ENCODE measurements at places on chromosomes 12 and 14.

GRCh38 chr14:45156067-45156466 lies 20.3 kb downstream of the FANCM start:
- H3K4me1 ChIP-seq, result no peaks in the 10 kb centered on the region
- no peak overlapping the region for H3K27ac ChIP-seq
- no peaks in the 10 kb centered on the region for H3K27me3 ChIP-seq
- H3K36me3 ChIP-seq, result peaks cover 2% of the 10 kb centered on the region
- no peak for DNase-seq

GRCh38 chr12:131473741-131474709 lies 236.9 kb upstream of the SFSWAP start:
- DNase-seq, result no peak
- no peaks in the 10 kb centered on the region for H3K4me1 ChIP-seq
- H3K27me3 ChIP-seq, result peaks cover 28% of the 10 kb centered on the region
- H3K36me3 ChIP-seq, result no peaks in the 10 kb centered on the region
- H3K27ac ChIP-seq, result no peak overlapping the region

DNA sequence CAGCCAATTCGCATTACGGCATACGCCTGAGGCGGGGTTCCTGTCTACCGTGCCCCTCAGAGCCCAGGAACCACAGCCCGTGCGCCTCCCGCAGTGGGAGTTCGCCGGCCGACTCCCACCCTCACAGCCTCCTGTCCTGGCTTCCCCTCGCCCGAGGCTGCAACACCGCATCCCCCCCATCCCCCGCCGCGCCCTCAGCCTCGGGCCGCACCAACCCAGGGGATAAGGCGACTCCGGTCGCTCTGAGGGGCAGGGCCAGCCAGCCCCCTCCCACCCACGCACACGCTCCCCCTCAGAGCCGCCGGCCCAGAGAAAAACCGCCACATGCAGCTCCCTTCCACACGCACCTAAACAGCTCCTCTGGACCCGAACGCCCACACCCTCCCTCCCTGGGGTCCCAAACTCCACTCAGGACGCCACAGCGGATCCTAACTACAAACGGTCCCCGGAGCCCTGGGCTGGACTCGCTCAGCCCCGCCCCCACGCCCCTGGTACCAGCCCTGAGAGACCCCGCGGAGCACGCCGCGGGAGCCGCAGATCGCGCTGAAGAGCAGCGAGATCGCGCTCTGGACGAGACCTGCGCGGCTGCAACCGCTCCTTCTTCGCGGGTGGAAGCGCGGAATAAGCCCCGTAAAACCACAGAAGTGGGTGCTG lies at the start of gene C14orf39:
C14orf39 (minus strand) TSS at position 466 of the 654 bp plus-strand sequence. CDS start 985 bp downstream, outside the sequence.
- peaks cover 5% of the 10 kb centered on the region for H3K4me1 ChIP-seq
- no peak for DNase-seq
- no peak within 1 kb of the TSS for H3K27ac ChIP-seq
- H3K36me3 ChIP-seq, result no peaks in the 10 kb centered on the region
- H3K27me3 ChIP-seq, result peaks cover 13% of the 10 kb centered on the region
- peak within 1 kb of the TSS; percentile 11 for H3K4me3 ChIP-seq

GRCh38 chr14:25750436-25750835 lies 700.5 kb upstream of the STXBP6 start:
- DNase-seq, result no peak
- no peaks in the 10 kb centered on the region for H3K27me3 ChIP-seq
- no peak overlapping the region for H3K27ac ChIP-seq
- H3K4me1 ChIP-seq, result no peaks in the 10 kb centered on the region
- H3K36me3 ChIP-seq, result no peaks in the 10 kb centered on the region

DNA sequence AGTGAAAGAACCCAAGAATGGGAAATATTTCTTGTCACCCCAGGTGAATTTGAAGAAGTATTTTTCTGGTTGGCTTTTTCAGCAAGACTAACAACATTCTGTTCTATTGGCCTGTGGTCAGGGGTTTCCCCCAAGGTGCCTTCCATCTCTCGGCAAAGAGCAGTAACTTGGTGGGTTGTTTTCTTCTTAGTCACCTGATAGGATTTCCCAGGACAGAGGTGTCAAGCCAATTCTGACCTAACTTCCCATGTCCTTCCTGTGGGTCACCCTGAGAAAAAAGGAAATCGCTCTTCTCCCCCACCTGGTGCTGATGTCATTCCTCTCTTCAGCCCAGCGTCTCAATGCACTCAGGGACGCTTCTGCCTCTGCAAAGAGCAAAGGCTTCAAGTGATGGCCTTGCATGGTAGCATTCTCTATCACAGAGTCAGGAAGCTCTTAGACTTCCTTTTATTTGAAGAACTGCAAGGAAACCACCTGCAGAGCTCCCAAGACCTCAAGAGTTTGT lies 16.1 kb upstream of the IFNG start:
- no peaks in the 10 kb centered on the region for H3K36me3 ChIP-seq
- no peaks in the 10 kb centered on the region for H3K27me3 ChIP-seq
- peak; percentile 60 for DNase-seq
- H3K4me3 ChIP-seq, result peak overlapping the region; percentile 80
- peak overlapping the region; percentile 89 for H3K27ac ChIP-seq

DNA sequence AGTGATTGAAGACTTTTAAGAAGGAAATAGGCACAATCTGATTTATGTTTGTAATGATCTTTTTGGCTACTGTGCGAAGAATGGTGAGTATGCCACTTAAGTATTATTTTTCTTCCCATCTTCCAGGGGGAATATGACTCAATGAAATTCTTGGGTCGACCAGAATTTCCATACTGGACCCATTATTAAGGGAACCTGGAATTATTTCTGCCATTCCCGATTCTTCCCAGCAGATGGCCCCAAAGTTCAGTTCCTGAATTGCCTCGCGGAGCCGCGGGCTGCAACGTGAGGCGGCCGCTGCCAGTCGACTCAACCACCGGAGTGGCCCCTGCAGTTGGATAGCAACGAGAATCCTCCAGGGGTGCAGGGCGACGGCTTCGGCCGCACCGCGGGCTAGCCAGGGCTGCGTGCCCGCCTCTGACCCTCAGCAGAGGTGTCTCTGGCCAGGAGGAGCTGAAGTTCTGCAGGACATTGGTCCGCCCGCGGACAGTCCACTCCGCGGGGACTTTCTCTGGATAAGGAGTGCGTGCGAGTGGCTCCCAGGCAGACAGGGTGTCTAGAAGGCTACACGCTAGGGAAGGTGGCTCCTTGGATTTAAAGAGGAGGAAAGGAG lies 628 bp upstream of the TSHR start:
- peak overlapping the region; percentile 77 for H3K27ac ChIP-seq
- H3K36me3 ChIP-seq, result no peaks in the 10 kb centered on the region
- DNase-seq, result peak; percentile 57
- peaks cover 23% of the 10 kb centered on the region for H3K4me1 ChIP-seq
- H3K4me3 ChIP-seq, result peak overlapping the region; percentile 88

DNA sequence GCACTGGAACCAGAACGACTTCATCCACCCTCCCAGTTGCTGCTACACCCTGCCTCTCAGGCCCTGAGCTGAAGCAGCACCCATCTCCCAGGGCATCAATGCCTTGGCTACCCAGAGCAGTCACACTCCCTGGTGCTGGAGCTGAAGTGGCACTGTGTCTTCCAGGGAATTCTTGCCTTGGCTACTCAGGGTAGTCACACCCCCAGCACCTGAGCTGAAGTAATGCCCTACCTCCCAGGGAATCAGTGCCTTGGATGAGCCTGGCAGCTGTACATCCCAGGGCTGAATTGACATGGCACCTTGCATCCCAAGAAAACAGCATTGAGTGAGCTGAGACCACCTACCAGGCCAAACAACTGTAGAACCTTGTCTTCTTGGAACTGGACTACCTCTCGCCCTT lies 41.2 kb upstream of the TSPAN11 start:
- H3K36me3 ChIP-seq, result peaks cover 2% of the 10 kb centered on the region
- peaks cover under 1% of the 10 kb centered on the region for H3K27me3 ChIP-seq
- H3K4me1 ChIP-seq, result no peaks in the 10 kb centered on the region

GRCh38 chr12:95413576-95413975 lies 60.4 kb upstream of the METAP2 start:
- H3K4me3 ChIP-seq, result no peak overlapping the region
- peaks cover 4% of the 10 kb centered on the region for H3K4me1 ChIP-seq
- no peaks in the 10 kb centered on the region for H3K36me3 ChIP-seq
- no peak overlapping the region for H3K27ac ChIP-seq
- no peak for DNase-seq

GRCh38 chr14:100221533-100222223 lies 17.3 kb upstream of the YY1 start:
- no peaks in the 10 kb centered on the region for H3K27me3 ChIP-seq
- no peaks in the 10 kb centered on the region for H3K36me3 ChIP-seq
- no peak overlapping the region for H3K27ac ChIP-seq
- peaks cover 6% of the 10 kb centered on the region for H3K4me1 ChIP-seq

DNA sequence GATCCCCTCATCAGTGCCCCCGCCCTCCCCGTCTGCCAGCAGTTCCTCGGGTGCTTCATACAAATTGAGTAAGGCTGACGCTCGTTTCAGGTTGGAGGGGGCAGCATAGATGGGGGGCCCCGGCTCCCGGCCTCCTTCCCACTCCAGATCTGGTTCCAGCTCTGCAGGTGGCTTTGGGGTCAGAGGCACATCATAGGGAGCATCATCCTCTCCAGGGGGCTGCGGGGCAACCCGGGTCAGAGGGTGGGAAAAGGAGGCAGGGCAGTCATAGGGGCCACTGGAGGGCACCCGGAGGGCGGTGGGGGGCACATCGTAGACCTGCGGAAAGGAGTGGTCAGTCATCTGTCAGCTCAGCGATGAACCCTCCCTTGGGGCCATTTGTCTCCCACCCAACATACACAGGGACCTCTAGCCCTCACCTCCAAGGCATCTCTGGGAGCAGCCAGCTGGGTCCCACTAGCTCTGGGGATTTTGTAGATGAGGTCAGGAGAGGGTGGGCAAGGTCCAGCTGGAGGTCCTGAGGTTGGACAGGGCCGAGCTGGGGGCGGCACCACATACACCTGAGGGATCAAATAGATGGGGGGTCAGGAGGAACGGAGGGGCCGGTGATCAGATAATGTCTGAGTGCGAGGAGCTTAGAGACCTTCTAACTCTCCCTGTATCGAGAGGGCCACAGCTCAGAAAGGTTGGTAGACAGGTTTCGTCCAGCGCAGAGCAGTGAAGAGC lies 5.1 kb downstream of the EFS start:
- no peaks in the 10 kb centered on the region for H3K4me1 ChIP-seq
- no peaks in the 10 kb centered on the region for H3K36me3 ChIP-seq
- H3K27ac ChIP-seq, result no peak overlapping the region
- H3K4me3 ChIP-seq, result no peak overlapping the region
- peaks cover 53% of the 10 kb centered on the region for H3K27me3 ChIP-seq

GRCh38 chr14:45212231-45212630 lies 40.8 kb downstream of the MIS18BP1 start:
- no peaks in the 10 kb centered on the region for H3K27me3 ChIP-seq
- no peaks in the 10 kb centered on the region for H3K4me1 ChIP-seq
- peaks cover 31% of the 10 kb centered on the region for H3K36me3 ChIP-seq
- no peak overlapping the region for H3K27ac ChIP-seq
- no peak overlapping the region for H3K4me3 ChIP-seq

- H3K4me1 ChIP-seq, result peaks cover 21% of the 10 kb centered on the region
- peaks cover 4% of the 10 kb centered on the region for H3K27me3 ChIP-seq
- H3K36me3 ChIP-seq, result no peaks in the 10 kb centered on the region
- no peak for DNase-seq
- peak overlapping the region; percentile 44 for H3K4me3 ChIP-seq
Measured at GRCh38 chr12:64877363-64878004, 53.0 kb downstream of the TBC1D30 start.

GRCh38 chr14:58571769-58572472 lies 65.8 kb upstream of the DACT1 start:
- no peak for DNase-seq
- H3K27me3 ChIP-seq, result no peaks in the 10 kb centered on the region
- no peaks in the 10 kb centered on the region for H3K4me1 ChIP-seq
- H3K4me3 ChIP-seq, result no peak overlapping the region

GRCh38 chr12:104297477-104298113 lies 5.9 kb upstream of the EID3 start:
- H3K27me3 ChIP-seq, result no peaks in the 10 kb centered on the region
- H3K27ac ChIP-seq, result no peak overlapping the region
- H3K4me3 ChIP-seq, result no peak overlapping the region
- H3K4me1 ChIP-seq, result peaks cover 19% of the 10 kb centered on the region

- H3K4me3 ChIP-seq, result no peak overlapping the region
- H3K27me3 ChIP-seq, result peaks cover 31% of the 10 kb centered on the region
- H3K4me1 ChIP-seq, result no peaks in the 10 kb centered on the region
- H3K27ac ChIP-seq, result no peak overlapping the region
- H3K36me3 ChIP-seq, result no peaks in the 10 kb centered on the region
Measured at GRCh38 chr12:3342051-3342450, 149.0 kb upstream of the PRMT8 start.

DNA sequence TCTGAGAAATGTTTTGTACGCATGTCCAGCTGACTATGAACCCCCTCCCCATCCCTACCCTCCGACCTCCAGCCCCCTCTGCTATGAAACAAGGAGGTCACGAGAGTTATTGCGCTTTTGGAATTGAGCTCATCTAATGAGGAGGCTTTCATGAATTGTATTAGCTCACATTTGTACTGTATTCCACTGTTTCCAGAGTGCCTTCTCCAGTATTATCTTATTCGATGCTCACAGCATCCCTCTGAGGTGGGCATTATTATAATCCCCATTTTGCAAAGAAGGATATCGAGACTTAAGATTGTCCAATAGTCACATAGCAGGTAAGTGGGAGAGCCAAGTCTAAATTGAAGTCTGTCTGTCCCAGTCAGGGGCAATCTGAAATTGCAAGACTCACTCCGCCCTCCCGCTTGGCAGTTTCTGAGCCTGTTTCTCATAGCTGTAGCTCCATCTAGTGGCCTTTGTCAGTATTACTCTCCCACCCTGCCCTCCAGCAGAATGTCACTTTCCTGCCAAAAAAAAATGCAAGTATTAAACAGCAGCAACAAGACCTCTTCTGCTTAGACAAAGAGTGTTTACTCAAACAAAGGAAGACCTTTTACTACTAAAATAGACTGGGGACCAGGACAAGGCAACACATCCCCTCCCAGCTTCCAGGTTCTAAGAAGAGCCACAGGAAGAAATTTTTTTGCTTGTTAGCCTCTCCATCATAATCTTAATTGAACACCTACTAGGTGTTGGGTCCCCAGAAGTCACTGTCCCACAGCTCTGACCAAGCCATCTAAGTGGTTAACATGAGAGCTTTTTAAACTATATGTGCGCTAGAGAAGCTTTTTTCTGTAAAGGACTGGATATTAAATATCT lies 48.6 kb upstream of the TMEM233 start:
- peaks cover 48% of the 10 kb centered on the region for H3K27me3 ChIP-seq
- H3K36me3 ChIP-seq, result no peaks in the 10 kb centered on the region
- DNase-seq, result peak; percentile 34
- no peak overlapping the region for H3K4me3 ChIP-seq
- no peak overlapping the region for H3K27ac ChIP-seq

GRCh38 chr12:11568155-11568761 lies 81.2 kb upstream of the ETV6 start:
- peak overlapping the region; percentile 5 for H3K27ac ChIP-seq
- no peak for DNase-seq
- peaks cover 12% of the 10 kb centered on the region for H3K4me1 ChIP-seq
- H3K36me3 ChIP-seq, result no peaks in the 10 kb centered on the region
- H3K27me3 ChIP-seq, result no peaks in the 10 kb centered on the region
